ENCODE measurements at places on chromosomes 12 and 14.

DNA sequence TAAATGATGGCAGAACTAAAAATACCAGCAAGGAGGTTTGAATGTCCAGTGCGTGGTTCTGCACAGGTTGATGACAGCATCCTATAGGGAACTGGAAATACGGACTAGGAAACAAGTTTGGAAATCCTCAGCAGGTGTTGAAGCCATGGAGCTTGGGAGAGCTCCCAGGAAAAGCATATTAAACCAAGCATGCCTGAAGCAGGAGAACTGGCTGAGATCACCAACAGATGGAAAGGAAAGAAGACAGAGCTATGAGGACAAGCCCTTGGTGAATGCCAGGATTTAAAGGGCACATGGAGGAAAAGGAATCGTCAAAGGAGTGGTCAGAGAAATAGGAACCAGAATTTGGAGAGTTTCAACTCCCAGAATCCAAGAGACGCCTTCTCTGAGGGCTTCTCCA, 21.2 kb upstream of the ELK3 start:
- DNase-seq: no peak

- DNase-seq: no peak
These were observed 29.5 kb upstream of the MAP1LC3B2 start for GRCh38 chr12:116529686-116530085.

DNA sequence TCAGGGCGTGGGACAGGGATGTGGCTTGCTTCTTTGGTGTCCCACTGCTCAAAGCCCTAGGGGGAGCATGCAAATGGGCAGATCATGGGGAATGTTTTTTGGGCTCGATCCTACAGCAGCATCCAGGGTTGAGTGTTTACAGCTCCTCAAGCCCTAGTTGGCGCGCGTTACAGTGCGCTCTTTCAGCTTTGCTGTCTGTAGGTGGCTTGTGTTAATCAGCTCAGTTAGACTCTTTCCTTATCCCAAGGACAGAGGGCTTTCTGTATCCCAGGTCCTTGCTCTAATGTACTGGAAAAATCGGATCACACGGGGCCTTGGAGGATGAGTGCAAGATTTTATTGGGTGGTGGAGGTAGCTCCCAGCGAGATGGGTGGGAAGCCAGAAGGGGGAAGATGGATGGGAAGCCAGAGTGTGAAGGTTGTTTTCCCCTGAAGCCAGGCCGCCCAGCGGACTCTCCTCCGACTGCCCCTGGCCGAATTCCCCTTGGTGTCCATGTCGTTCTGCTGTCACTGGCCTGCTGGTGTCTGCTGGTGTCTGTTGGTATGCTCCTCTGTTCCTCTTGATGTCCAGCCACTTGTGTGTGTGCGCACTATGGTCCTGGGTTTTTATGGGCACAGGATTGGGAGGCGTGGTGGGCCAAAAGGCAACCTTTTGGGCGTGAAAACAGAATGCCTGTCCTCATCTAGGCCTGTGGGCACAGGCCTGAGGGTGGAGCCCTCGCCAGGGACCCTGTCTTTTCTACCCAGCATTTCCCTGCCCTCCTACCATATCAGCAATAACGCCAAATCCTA, 10.7 kb upstream of the TXNRD1 start:
- DNase-seq: no peak

GRCh38 chr12:54605138-54605970, 16.9 kb upstream of the PPP1R1A start:
- no peak for DNase-seq

- DNase-seq: no peak
These were observed 68.3 kb downstream of the FOXN3 start for GRCh38 chr14:89348722-89349121.

DNA sequence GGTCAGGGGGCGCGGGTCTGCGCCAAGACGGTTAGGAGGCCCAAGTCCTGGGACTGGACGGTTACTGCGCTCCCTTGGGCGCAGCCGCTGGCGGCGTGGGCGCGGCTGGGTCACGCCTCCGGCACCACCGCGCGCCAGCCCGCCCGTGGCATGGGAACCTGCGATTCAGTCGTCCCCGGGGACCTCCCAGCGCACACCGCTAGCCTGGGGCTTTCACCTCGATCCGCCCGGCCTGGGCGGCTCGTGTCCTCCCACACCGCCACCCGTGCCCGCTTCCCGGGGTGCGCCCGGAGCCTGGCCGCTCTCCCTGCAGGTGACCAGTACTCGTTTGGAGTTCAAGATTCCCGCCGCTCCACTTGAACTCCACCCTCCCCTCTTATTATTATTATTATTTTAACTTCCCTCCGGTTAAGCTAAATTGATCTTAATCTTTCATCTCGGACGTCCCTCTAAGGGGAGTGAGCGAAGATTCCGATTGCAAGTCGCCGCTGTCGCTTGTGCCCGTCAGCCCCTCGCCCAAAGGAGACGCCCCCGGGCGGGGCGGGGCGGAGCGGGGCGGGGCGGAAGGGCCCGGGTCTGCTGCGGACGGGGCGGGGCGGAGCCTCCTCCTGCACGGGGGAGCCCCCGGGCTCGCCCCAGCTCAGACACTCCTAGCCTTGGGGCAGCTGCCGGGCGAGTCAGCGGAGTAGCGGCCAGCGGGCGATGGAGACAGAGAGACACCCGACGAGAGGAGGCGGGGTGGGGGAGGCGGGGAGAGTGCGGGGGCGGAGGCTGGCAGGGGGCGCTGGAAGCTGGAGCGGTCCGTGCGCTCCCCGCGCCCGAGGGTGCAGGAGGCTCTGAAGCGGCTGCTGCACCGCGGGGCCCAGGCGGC, at the start of gene KCNMB4:
TSS of gene KCNMB4 (plus strand) at position 643 of the 871 bp plus-strand sequence. CDS start 445 bp downstream, outside the sequence.
- no peak for DNase-seq

DNA sequence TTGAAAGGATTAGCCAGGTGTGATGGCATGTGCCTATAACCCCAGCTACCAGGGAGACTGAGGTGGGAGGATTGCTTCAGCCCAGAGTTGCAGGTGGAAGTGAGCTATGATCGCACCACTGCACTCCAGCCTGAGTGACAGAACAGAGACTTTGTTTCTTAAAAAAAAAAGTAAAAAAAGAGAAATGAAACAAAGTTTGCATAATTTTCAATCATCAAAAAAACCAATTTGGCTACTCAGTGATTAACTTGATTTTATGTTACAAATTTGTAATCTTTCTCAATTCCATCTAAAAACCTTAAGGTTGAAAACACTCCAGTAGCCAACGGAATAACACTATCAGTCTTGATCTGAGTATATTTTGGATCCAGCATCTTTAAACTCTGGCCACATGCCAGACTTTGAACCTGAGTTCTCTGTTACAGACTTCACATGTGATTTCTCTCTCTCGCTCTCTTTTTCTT, 12.6 kb upstream of the DENND5B start:
- no peak for DNase-seq
